Hair follicle dermal papilla cell (primary cell): ENCODE measurements at places on chromosomes 3 and 15. TPM values are rescaled to one million over a fixed set of nuclear protein-coding genes. Genes with fewer than 3 reads are reported as not detected.

MYRIP gene
- total RNA-seq = 0.49 and 0.65 TPM in 2 replicates

NR1I2 gene
- 0.16 TPM in 1 of 2 replicates, not detected in the other for total RNA-seq

GPR62 gene
- not detected in 2 replicates for total RNA-seq

DUOX2 gene
- under 0.01 and 0.12 TPM in 2 replicates for total RNA-seq

HYAL1 gene
- total RNA-seq = 0.49 and 0.65 TPM in 2 replicates

HOMER2 gene
- total RNA-seq = 16.4 and 28.1 TPM in 2 replicates

PLD1 gene
- total RNA-seq = 32.8 and 40.7 TPM in 2 replicates

ZMYND10 gene
- 0.65 and 2.1 TPM in 2 replicates for total RNA-seq

RARRES1 gene
- total RNA-seq = 0.61 and 0.65 TPM in 2 replicates

SGO1 gene
- 0.81 and 1.6 TPM in 2 replicates for total RNA-seq

ZNF385D gene
- total RNA-seq = 1.2 and 1.6 TPM in 2 replicates

ANKRD34C gene
- total RNA-seq = not detected in 2 replicates

LDHAL6B gene
- not detected in 2 replicates for total RNA-seq

RTP4 gene
- 2.8 and 3.3 TPM in 2 replicates for total RNA-seq

SLC12A1 gene
- total RNA-seq = not detected in 2 replicates

CFAP100 gene
- total RNA-seq = not detected in 2 replicates

LTF gene
- total RNA-seq = under 0.01 TPM in 1 of 2 replicates, not detected in the other
